ENCODE measurements at places on chromosomes 5 and 9.

DNA sequence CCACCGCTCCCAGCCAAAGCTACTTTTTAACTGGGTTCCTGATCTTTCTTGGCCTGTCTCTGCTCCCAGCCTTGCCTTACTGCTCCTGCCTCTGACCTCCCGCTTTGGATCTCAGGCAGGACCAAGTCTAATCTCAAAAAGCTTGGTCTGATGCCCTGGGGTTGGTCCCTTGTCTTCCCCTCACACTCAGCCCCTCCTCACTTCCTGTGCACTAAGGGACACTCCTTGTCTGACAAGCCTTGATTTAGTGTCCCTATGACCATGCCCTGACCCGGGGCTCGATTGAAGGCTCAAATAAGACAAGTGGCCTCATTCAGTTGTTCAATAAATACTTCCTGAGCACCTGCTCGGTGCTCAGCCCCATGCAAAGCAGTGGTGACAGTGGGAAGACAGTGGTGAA is 3.7 kb upstream of the GTF3C5 start:
- no peak for DNase-seq

DNA sequence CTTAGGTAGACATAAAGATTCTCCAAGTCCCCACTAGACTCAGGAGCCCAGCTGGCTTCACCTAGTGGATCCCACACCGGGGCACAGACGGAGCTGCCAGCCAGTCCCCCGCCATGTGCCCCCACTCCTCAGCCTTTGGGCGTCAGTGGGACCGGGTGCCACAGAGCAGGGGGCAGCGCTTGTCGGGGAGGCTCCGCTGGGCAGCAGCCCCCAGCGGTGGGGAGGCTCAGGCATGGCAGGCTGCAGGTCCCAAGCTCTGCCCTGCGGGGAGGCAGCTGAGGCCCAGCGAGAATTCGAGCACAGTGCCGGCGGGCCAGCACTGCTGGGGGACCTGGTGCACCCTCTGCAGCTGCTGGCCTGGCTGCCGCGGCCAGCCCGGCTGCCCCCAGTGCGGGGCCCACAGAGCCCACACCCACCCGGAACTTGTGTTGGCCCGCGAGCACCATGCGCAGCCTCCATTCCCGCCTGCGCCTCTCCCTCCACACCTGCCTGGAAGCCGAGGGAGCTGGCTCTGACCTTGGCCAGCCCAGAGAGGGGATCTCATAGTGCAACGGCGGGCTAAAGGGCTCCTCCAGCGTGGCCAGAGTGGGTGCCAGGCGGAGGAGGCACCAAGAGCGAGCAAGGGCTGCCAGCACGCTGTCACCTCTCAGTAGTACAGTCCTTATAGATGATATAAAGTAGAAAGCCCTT is 390.7 kb downstream of the PLK2 start:
- no peak for DNase-seq

DNA sequence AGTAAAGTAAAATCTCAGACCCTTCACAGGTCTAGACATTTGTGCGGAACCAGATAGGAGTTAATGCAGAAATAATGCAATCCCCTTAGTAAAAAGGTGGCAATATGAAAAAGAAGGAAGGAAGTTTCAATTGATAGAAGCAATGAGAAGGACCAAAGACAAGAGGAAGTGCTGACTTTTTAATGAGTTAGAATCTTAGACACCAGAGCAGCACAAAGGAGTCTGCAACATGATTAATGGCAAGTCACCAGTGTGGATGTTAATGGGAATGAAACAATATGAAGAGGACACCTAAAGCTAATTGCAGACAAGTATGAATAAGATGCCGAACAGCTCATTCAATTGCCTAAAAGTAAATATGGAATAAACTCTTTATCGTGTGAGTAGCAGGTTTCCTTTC is 50.9 kb downstream of the MEGF9 start:
- no peak for DNase-seq

DNA sequence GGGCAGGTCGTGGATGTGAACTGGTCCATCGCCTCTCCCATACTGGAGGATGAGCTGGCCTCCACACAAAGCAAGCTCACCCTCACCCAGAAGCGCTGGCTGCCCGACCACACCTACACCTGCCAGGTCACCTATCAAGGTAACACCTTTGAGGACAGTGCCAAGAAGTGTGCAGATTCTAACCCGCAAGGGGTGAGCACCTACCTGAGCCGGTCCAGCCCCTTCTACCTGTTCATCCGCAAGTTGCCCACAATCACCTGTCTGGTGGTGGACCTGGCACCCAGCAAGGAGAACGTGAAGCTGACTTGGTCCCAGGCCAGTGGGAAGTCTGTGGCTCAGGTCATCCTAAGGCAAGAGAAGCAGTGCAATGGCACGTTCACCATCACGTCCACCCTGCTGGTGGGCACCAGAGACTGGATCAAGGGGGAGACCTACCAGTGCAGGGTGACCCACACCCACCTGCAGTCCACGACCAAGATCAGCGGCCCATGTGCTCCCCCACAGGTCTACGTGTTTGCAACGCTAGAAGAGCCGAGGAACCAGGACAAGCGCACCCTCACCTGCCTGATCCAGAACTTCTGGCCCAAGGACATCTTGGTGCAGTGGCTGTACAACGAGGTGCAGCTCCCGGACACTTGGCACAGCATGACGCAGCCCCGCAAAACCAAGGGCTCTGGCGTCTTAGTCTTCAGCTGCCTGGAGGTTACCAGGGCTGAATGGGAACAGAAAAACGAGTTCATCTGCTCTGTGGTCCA is 71.3 kb downstream of the INSL6 start:
- no peak for DNase-seq

DNA sequence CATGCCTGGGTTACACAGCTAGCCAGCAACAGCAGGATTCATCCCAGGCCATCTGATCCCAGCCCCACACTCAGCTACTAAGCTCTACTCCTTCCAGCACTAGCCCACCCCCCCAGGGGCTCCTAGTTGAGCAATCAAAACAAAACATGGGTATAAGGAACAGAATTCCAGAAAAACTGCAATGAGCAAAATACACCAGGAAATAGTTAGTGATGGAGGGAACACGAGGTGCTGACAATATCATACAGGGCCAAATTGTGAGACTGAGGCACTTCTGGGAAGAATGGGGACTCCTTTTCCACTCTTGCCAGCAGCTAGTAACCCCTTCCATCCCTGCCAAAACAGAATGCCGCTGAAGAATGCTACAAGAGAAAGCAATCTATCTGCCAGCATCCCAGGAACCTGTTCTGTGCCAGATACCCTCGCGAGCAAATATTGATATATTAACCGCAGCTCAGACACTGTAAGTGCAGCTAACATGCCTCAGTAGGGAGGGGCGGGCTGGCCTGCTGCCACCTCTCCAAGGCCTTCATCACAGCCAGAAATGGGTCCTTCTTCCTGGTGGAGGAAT is 161.4 kb downstream of the SLIT3 start:
- DNase-seq, result no peak

GRCh38 chr5:55421074-55421529 is 113.3 kb downstream of the MTREX start:
- DNase-seq, result no peak

GRCh38 chr9:91199739-91200497 is 161.8 kb downstream of the AUH start:
- DNase-seq, result no peak

- no peak for DNase-seq
Observed at GRCh38 chr9:32574858-32575257, 1.9 kb upstream of the NDUFB6 start.

- no peak for DNase-seq
Observed at GRCh38 chr5:149804478-149805450, 74.7 kb downstream of the PPARGC1B start.

- peak; percentile 45 for DNase-seq
Observed at GRCh38 chr9:69601698-69602097, 70.5 kb downstream of the APBA1 start.

- no peak for DNase-seq
Observed at GRCh38 chr5:169229342-169229892, 71.5 kb downstream of the SLIT3 start.

DNA sequence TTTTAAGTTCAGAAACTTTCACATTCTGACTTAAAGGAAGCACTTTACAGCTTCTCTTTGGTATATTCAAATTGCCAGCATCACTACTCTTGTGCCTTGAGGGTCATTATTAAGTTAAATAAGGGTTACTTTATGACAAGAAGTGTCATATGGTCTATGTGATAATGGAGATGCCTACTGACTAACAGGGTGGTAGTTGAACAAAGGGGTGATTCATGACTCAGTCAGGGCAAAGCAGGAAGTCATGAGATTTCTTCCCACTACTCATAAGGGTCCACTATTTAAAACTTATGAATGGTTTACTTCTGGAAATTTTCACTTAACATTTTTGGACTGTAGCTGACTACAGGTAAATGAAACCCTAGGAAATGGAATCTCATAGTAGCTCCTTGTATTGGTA is 938.3 kb upstream of the PTPRD start:
- no peak for DNase-seq

DNA sequence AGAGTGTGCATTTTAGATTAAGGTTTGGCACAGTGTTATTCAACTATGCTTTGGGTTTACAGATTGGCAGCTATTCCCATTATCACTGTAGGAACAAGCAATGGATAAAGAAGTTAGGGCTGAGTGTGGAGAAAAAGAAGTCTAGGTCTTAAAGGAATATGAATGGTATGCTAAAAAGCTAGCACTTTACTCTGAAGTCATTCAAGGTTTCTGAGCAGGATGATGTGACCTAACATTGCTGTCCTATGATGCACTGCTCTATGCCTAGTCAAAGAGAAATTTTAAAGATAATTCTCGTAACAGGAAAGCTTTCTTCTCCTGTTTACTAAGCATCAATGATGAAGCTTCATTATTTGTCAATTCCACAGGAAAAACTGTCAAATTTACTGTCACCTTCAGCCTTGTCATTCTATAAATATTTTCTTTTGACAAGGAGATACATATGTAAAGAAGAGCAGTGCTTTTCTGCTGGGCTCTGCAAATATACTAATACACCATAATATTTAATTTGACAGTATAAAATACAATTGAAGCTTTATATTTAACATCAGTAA is 476.1 kb upstream of the PTPRD start:
- no peak for DNase-seq

DNA sequence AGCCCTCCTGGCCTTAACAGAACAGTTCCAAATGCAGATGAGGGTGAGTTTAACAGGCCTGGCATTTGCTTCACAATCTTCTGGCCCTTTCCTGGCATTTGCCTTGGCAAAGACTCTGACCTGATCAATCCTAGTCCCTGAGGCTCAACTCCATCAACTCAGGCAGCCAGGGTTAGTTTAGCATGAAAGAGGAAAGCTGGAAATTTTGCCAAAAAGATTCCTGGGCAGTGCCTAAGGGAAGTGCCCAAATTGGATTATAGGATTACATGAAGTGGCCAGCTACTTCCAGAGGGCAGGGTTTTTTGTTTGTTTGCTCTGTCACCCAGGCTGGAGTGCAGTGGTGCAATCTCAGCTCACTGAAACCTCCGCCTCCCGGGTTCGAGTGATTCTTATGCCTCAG is 36.8 kb downstream of the PCDHAC2 start:
- no peak for DNase-seq

DNA sequence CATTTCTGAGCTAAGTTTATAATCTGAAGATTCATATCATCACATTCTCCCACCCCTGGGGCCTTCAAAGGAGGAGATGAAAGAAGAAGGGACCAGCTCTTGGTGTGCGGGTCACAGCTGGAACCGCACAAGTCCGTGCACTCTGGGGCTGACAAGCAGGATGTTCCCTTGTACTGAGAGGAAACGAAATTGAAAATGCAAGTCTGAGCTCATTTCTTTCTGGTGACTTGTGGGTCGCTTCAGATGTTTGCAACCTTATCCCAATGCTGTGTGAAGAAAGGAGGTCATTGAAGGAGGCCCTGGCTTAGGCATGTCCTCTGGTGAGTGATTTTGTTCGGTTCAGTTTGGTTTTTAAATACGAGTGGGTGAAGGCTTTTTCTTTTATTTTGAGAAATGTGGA is 59.6 kb downstream of the C9orf152 start:
- DNase-seq, result no peak

DNA sequence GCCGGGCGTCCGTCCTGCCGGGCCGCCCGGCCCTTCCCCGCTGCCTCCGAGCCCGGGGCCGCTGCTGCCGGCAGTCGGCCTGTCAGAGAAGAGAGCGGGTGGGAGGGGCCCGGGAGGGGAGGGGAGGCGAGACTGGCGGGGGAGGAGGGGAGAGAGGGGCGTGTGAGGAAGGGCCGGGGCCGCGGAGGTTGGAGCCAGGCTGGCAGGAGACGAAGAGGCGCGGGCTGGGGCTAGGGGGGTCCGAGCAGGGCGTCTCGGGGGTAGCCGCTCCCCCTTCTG is 570 bp downstream of the CREBRF start:
- DNase-seq, result no peak

- DNase-seq, result no peak
Observed at GRCh38 chr9:125440411-125440810, 178.8 kb downstream of the GAPVD1 start.

DNA sequence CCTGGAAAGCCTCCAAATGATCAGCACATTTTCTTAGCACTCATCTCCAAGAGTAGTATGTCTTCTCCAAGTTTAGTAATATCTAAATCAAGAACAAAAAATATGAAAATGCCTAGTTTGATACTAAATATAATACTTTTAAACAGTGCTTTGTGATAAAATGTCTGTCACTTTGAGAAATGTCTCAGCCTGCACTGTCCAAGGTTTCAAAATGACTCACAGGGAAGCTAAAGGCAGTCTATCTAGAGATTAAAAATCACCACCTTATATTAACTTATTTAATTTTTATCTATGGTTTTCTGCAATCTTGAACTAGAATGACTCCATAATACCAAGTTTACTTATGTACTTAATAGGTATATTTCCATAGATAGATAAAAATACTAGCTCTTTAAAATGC is 633.0 kb upstream of the C9orf72 start:
- no peak for DNase-seq

DNA sequence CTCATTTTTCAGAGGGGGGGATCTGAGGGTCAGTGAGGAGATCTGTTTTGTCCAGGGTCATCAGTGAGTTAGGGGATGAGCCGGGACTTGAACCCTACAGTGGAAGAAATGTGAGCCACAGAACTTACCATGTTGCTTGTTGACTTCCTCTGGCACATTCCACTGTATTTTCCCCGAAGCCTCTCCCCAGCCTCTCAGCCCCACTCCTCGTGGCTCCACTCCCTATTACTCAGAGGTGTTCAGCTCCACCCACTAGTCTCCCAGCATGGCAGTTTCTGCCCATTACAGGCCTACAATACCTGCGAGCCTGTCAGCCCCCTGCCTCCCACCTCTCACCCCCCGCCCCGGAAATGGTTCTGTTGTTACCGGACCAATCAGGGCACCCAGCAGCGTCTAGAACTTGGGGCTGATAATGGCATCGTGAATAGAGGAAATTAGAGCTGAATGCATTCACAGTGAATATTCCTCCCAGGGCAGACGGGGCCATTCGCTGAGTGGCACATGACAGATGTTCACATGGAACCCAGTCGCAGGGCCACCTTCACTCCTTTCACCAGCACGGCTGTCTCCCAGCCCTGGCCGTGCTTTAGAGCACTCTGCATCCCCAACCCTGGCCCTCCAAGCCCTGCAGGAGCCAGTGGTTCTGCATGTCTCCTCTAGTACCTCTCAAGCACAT is 81.6 kb downstream of the KCNIP1 start:
- no peak for DNase-seq

DNA sequence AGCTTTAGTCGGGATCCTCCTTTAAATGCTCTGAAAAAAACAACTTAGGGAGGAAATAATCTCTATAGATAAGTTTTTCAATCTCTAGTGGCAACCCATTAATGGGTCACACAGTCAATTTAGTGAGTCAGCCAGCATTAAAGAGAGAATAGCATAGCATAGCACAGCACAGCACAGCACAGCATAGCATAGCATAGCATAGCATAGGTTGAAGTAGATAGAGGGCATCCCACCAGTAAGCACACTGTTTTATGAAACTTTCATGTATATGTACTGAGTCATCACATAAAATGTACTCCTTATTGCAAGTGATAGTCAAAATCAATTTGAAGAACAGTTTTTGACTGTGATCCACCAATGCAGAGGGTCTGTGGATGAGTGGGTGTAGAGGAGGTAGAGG is 522.9 kb downstream of the CCDC171 start:
- DNase-seq, result no peak
